Activated CD4-positive, alpha-beta memory T cell treated with anti-CD3 and anti-CD28 coated beads for 36 hours (primary cell): ENCODE measurements at places on chromosomes 1 and 21. TPM values are rescaled to one million over a fixed set of nuclear protein-coding genes. Genes with fewer than 3 reads are reported as not detected.
A peak's percentile ranks its signal among the peaks of the same experiment; 100 is the strongest.

AVPR1B gene
- total RNA-seq = not detected

RNF220 gene
- total RNA-seq = 74.3 TPM

CDA gene
- not detected for total RNA-seq

GLMN gene
- 10.9 TPM for total RNA-seq

TFB2M gene
- total RNA-seq = 13.6 TPM

NTNG1 gene
- not detected for total RNA-seq

WNT3A gene
- total RNA-seq = not detected

GFI1 gene
- total RNA-seq = 53.3 TPM

STIL gene
- total RNA-seq = 31.3 TPM

LRRC8C gene
- total RNA-seq = 40.4 TPM

RIMKLA gene
- total RNA-seq = 3.0 TPM

DNA sequence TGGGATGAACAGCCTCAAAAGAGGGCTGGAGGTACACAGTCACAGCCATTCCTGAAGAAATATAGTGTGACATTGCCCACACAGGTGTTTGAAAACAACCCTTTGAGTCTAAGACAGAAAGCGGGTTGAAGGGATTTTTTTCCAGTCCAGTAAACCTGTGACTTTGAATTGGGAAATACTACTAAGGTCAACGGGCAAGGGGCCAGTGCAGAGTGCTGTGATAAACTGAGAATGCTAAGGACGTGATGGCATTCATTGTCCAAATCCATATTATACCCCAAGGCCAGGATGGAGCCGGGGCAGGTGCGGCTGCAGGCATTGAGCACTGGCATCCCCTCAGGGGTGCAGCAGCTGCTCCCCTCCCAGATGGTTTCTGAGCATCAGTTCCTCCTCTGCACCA, 36.6 kb downstream of the KIAA0040 start:
- no peak for DNase-seq

- no peak for DNase-seq
These were observed 5.1 kb downstream of the SH2D1B start for GRCh38 chr1:162406811-162407210.

- no peak for DNase-seq
These were observed 2.1 kb downstream of the MYOM3 start for GRCh38 chr1:24109686-24110475.

- no peak for DNase-seq
These were observed 310.6 kb downstream of the SEC16B start for GRCh38 chr1:177659281-177659680.

- DNase-seq = peak; percentile 58
These were observed 5.0 kb upstream of the ADGRB2 start for GRCh38 chr1:31768939-31769704.

DNA sequence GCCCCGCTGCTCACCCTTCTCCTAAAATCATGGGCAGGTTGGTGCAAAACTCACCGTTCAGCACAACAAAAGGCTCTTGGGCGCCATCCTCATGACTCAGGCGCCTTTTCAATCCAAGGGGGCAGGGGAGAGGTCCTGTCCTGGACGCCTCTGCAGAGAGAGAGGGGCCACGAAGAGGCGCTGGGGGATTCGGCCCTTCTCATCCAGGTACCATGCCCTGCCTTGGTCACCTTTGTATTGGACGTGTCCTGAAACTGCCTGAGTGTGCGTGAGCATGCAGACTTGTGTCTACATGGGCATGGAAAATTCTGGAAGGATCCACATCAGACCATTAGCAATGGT, 53.5 kb downstream of the SLC37A1 start:
- DNase-seq = peak; percentile 3

GRCh38 chr1:178599745-178600144, 86.8 kb downstream of the TEX35 start:
- no peak for DNase-seq

- no peak for DNase-seq
These were observed 677 bp downstream of the PRKAA2 start for GRCh38 chr1:56645677-56646305.
